ENCODE measurements at places on chromosomes 3 and 15. TPM values are rescaled to one million over a fixed set of nuclear protein-coding genes. Genes with fewer than 3 reads are reported as not detected.

LRRC49 gene
- 8.5 TPM for total RNA-seq

B3GNT5 gene
- 2.2 TPM for total RNA-seq

CD200R1 gene
- total RNA-seq, result 0.16 TPM

RBP2 gene
- not detected for total RNA-seq

GRK7 gene
- total RNA-seq, result 0.12 TPM

NRROS gene
- total RNA-seq, result 0.12 TPM

ENTPD3 gene
- total RNA-seq, result 0.12 TPM

BCL2A1 gene
- not detected for total RNA-seq

GABPB1 gene
- 46.4 TPM for total RNA-seq

ADGRG7 gene
- not detected for total RNA-seq

PLA2G4D gene
- not detected for total RNA-seq

SHF gene
- total RNA-seq, result 7.8 TPM

HACL1 gene
- 25.0 TPM for total RNA-seq

RLBP1 gene
- total RNA-seq, result not detected

FOXB1 gene
- total RNA-seq, result not detected

MYRIP gene
- 0.65 TPM for total RNA-seq

GPR149 gene
- total RNA-seq, result not detected

DNAH12 gene
- total RNA-seq, result under 0.01 TPM

HOMER2 gene
- 16.4 TPM for total RNA-seq

OSBPL10 gene
- total RNA-seq, result 10.2 TPM

KCNAB1 gene
- not detected for total RNA-seq

ZBBX gene
- total RNA-seq, result not detected

DCBLD2 gene
- 92.2 TPM for total RNA-seq

KLF13 gene
- 63.1 TPM for total RNA-seq

GASK1A gene
- total RNA-seq, result 1.3 TPM

TPRG1 gene
- total RNA-seq, result 0.97 TPM

DCP1A gene
- 22.1 TPM for total RNA-seq

CCDC80 gene
- 854 TPM for total RNA-seq

AADAC gene
- total RNA-seq, result not detected

GOLGA6A gene
- total RNA-seq, result not detected

FHIT gene
- total RNA-seq, result 1.3 TPM

ATP13A5 gene
- not detected for total RNA-seq

LRRC31 gene
- total RNA-seq, result not detected

GALNT15 gene
- total RNA-seq, result 9.4 TPM

OXTR gene
- total RNA-seq, result 41.3 TPM

NT5DC2 gene
- 84.9 TPM for total RNA-seq

SELENOK gene
- 12.1 TPM for total RNA-seq

P2RY14 gene
- total RNA-seq, result 0.16 TPM

CFAP100 gene
- total RNA-seq, result not detected

WDR93 gene
- total RNA-seq, result not detected

GOLGA8J gene
- not detected for total RNA-seq

CCR2 gene
- not detected for total RNA-seq

SUSD5 gene
- total RNA-seq, result 16.1 TPM

KNL1 gene
- total RNA-seq, result 2.9 TPM

HCLS1 gene
- total RNA-seq, result 1.3 TPM

TMEM42 gene
- total RNA-seq, result 14.8 TPM

CCDC13 gene
- 0.16 TPM for total RNA-seq

NPAP1 gene
- not detected for total RNA-seq

PTX3 gene
- 515 TPM for total RNA-seq

GABRA5 gene
- not detected for total RNA-seq

Data from hair follicle dermal papilla cell (primary cell).